ENCODE measurements at places on chromosomes 12 and 14.

DNA sequence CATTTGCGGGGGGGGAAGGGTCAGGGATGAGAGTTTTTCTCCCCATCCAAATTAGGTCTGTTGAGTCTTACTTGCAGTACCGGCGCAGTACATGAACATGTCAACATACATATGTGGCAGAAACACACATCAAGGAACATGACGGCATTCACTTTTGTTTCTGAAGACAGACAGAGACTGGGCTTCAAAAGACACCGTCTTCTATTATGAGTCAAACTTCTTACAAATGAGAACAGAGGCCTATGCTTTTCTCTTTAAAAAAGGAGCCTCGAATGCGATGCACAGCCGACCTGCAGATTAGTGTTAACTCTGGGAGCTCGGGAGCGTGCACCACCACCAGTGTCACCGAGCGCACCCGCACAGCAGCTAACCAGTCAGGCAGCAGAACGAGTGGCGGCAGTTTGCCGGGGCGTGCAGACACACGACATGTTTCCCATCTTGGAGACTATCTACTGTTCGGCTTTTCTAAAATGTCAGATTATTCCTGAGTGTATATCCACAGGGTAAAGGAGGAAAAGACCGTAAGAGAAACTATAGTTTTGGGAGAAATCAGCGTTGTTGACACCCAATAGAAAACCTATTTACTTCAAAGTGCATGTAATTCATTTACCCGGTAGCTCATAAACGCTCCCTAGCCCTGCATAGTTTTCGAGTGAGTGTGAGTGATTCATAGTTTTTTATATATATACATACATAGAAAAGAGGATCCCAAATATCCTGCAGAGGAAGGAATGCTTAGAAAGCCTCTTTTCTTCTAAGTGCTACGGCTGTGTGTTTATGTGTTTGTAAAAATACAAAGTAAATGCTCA lies 33.0 kb downstream of the UBR7 start:
- DNase-seq = peak; percentile 77

DNA sequence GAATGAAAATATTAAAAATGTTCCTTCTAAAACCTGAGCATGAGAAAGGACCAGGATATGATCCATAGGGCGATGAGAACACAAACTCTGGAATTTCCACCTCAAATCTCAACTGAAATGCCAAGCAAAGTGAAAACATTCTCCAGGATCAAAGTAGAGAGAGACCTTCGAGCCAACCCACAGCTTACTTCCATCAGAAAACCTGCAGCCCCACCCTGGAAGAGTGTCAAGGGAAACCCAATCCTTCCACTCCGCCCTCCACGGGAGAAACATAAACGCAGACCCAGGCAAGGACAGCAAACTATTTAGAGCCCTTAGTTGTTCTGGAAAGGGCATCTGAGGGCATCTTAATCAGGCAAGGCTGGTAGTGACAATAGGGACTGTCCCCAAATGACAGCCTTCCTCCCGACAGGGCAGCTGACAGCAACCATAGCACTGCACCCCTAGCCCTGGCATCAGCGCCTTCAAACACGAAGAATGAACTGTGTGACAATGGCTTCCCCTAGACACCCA lies 21.8 kb downstream of the SLC15A4 start:
- DNase-seq = peak; percentile 43

GRCh38 chr12:51722431-51722830 lies 126.1 kb downstream of the FIGNL2 start:
- no peak for DNase-seq

GRCh38 chr14:85528080-85528896 lies 1.7 kb upstream of the FLRT2 start:
- DNase-seq = peak; percentile 96

GRCh38 chr14:100416081-100416680 lies 93.0 kb downstream of the SLC25A47 start:
- no peak for DNase-seq

- DNase-seq = peak; percentile 22
Observed at GRCh38 chr12:100268835-100269564, 2.0 kb downstream of the SCYL2 start.

GRCh38 chr14:74620497-74620921 lies 8.5 kb upstream of the LTBP2 start:
- DNase-seq = peak; percentile 97

- peak; percentile 98 for DNase-seq
Observed at GRCh38 chr12:27542628-27543027, 18.6 kb downstream of the PPFIBP1 start.

- no peak for DNase-seq
Observed at GRCh38 chr14:54828037-54828436, 74.6 kb downstream of the GCH1 start.

GRCh38 chr12:89389755-89390661 lies 37.7 kb upstream of the DUSP6 start:
- DNase-seq = peak; percentile 51

DNA sequence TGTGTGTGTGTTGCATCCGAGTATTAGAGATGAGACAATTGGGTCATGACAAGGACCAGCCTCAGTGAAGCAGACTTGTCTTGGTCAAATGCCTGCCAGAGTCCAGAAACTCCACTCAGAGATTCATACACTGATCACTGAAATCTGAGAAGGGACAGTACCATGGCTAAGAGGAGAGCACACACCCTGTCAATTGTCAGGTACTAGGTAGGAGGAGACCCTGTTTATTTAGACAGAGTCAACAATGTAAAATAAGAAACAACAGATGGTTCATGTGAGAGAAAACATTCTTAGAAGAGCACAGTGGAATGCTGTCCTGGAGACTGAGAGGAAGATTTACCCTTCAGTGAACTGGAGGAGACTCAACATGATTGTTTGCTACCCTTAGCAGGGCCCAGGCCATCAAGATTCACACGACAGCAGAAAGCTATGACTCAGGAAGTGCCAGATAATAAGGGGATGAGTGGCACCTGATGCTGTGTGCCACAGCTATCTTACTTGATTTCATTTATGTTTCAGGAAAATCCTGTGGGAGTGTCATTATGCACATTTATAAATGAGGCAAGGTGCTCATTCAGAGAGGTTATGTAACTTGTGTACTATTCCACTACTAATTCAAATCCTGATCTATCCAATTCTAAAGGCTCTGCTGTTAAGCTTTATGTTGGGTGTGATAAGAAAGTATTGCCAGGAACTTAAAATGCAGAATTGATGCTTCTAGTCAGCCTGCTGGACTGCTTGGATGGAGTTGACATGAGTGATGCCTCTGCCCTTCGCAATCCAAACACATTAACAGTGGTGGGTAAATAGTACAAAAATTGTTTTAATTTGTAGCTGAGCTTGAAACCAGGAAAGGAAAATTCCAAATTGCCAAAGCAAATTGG lies 136.6 kb upstream of the NEDD1 start:
- no peak for DNase-seq

GRCh38 chr12:65496617-65497016 lies 218.1 kb downstream of the MSRB3 start:
- peak; percentile 72 for DNase-seq

DNA sequence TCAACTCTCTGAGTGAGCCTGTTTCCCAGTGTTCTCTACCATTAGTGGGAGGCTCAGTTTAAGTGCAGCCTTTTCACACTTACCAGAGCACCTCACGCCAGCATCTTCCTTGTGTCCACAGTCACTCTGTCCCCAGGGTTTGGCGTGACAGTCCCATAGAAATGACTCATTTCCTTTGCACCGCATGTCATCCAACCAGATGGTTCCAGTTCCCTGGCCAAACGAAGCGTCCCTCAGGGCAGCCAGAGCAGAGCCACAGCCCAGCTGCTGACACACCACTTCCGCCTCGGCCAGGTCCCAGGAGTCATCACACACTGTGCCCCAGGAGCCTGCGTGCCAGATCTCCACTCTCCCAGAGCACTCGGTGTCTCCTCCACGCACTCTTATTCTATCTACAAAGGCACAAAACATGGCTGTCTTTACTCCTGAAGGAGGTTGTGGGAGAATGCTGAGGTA lies 65.4 kb downstream of the ACSM4 start:
- peak; percentile 2 for DNase-seq

GRCh38 chr14:93950948-93951634 lies 23.9 kb downstream of the FAM181A start:
- DNase-seq = no peak

DNA sequence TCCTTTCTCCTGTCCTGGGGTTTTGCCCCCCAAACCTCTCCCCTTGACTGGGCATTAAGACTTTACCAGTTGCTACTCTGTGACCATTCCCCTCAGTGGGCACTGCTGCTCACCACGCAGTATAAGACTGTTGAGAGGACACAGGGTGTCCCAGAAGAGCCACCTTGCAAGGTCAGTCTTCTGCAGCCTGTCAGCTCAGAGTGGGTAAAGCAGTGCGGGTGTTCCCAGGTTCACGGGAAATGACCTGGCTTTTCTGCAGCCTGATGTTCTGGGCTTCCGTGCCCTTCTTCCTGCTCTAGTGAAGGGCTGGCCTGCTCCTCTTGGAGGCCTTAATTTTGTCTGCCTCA lies 34.2 kb downstream of the KCNA1 start:
- DNase-seq = no peak

- DNase-seq = no peak
Observed at GRCh38 chr12:96487634-96488033, 1.7 kb upstream of the CFAP54 start.

GRCh38 chr14:106518054-106518943 lies 991.9 kb downstream of the TMEM121 start:
- DNase-seq = no peak

All from cardiac fibroblast (primary cell).